ENCODE measurements at places on chromosomes 12 and 14.

- no peak for DNase-seq
Measured at GRCh38 chr12:7114851-7115250, 5.8 kb upstream of the C1RL start.

GRCh38 chr12:58412461-58413060 lies 471.2 kb downstream of the ATP23 start:
- DNase-seq: no peak

GRCh38 chr12:104216521-104216924 lies 944 bp downstream of the TXNRD1 start:
- no peak for DNase-seq

- no peak for DNase-seq
Measured at GRCh38 chr12:64139021-64139420, 83.1 kb downstream of the KICS2 start.

- DNase-seq: no peak
Measured at GRCh38 chr14:91246051-91246852, 1.7 kb upstream of the GPR68 start.

DNA sequence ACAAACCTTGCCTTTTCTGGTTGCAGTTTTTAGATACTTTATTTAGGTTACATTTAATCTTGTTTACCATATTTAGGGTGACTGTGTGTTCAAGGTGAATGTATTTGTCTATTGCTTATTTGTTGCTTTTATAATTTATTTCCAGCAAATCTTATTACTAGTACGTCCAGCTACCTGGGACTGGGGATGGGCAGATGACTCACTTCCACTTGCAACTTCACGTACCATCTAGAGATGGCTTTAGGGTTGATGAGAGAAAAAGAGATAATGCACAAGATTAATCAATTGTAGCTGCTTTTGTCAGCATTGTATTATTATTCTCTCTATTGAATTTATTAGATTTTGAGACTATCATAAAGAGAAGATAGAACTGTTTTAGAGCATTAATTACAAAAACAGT lies 5.1 kb downstream of the MIPOL1 start:
- no peak for DNase-seq

- no peak for DNase-seq
Measured at GRCh38 chr12:117240081-117240755, 49.9 kb upstream of the FBXO21 start.

GRCh38 chr12:29242921-29243431 lies 93.9 kb downstream of the FAR2 start:
- no peak for DNase-seq

GRCh38 chr12:72285861-72286260 lies 13.7 kb downstream of the TRHDE start:
- DNase-seq: no peak

DNA sequence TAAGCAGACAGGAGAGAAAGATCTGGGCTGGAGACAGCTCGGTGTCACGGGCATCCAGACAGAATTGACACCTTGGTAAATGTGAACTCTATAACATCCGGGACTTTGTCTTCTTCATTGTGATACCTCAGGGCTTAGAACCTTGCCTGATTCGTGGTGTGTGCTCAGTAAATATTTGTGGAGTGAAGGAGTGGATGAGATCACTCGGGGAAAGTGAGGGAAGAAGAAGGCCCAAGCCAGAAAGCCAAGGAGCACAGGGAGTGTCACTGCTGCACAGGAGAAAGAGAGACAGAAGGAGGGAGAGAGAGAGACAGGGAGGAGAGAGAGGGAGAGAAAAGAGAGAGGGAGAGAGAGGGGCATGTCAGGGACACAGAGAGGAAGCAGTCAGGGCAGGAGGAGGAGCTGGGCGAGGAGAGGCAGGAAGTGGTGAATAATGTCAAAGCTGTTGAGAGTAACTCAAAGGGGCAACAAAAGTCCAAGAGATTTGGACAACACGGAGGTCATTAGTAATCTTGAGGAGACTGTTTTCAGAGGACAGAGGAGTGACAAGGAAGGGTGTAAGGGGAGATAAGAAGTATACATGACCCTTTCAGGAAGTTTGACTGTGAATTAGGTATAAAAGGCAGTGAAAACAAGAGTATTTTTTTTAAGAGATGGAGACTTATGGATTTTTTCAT lies 141.6 kb upstream of the MAX start:
- no peak for DNase-seq

- peak; percentile 19 for DNase-seq
Measured at GRCh38 chr12:67710582-67710981, 62.0 kb downstream of the DYRK2 start.

DNA sequence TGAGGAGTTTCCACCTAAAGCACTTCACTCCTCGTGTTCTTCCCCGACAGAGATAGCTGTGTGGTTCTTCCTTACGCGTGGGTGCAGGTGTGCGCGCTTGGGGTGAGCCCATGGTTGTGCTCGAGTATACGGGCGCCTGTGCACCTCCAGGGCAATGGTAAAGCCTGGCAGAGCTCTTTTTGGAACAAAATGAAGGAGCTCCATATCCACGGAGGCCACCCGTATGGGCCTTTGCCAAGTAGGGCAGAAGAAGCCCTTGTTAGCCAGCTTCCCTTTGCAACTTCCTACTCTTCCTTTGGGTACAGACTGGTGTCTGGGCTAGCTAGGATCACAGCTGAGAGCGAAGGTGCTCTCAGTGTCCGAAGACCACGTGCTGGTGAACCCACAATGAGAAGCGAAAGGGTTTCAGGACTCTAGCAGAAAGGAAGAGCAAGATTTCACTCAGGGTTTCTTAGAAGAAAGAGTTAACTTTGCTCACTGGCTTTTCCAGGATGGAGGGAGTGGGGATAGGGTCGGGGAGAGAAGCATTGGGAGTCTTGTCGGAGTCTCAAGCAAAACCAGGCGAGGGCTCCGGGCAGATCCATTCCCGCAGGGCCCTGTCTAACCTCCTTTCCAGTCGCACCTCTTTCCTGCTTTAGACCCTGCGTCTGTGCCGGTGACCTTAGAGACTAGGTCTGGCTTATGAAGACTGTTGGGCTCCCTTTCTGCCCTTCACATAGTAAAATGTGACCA lies 960 bp upstream of the LRFN5 start:
- DNase-seq: peak; percentile 73

DNA sequence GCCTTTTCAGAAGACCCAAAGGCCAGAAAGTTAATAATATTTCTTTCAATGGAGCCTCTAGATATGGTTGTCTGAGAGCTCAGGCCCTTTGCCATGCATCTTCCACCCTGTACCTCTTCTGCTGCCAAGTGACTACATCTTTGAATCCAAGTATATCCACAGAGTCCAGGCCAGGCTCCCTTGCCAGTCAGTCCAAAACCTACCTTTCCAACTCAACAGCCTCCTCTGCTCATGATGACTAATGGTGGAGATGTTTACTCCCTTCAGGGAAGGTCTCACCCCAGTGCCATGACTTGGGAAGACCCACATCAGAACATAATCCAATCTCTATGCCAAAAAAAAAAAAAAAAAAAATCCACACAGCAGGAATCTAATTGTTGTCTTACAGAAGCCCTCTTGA lies 20.4 kb downstream of the TTC9 start:
- DNase-seq: no peak

GRCh38 chr12:5170844-5171243 lies 127.2 kb downstream of the KCNA5 start:
- no peak for DNase-seq

GRCh38 chr14:24861083-24861630 lies 188.8 kb downstream of the STXBP6 start:
- DNase-seq: no peak

DNA sequence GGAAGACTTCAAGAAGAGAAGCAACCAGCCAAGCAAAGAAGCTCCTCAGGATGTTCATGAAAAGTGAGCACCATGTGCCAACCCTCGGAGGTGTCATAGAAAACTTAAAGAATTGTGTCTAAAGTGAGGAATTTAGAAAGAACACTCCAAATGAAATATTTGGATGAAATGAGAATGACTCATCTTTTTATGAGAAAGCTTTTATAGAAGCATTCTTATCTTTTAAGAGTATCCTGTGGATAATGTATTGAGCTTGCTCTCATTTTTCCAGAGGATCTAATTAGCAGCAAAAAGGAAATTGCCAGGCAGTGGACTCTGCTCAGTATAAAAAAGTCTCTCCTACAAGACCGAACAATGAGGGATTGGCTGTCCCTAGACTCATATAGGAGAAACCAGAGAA lies 454.9 kb downstream of the LRIG3 start:
- DNase-seq: no peak

DNA sequence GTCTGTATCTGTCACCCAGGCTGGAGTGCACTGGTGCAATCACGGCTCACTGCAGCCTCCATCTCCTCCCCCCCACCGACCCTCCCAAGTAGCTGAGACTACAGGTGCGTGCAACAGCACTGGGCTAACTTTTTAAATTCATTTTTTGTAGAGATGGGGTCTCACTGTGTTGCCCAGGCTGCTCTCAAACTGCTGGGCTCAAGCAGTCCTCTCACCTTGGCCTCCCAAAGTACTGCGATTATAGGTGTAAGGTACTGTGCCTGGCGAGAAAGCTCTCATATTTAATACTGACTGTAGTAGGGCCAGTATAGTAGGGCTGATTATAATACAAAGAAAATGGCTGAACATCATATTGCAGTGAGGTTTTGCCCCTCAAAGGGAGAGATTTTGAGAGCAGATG lies 2.4 kb downstream of the RIC8B start:
- no peak for DNase-seq

- no peak for DNase-seq
Measured at GRCh38 chr12:127903146-127903545, 363.8 kb upstream of the TMEM132C start.

DNA sequence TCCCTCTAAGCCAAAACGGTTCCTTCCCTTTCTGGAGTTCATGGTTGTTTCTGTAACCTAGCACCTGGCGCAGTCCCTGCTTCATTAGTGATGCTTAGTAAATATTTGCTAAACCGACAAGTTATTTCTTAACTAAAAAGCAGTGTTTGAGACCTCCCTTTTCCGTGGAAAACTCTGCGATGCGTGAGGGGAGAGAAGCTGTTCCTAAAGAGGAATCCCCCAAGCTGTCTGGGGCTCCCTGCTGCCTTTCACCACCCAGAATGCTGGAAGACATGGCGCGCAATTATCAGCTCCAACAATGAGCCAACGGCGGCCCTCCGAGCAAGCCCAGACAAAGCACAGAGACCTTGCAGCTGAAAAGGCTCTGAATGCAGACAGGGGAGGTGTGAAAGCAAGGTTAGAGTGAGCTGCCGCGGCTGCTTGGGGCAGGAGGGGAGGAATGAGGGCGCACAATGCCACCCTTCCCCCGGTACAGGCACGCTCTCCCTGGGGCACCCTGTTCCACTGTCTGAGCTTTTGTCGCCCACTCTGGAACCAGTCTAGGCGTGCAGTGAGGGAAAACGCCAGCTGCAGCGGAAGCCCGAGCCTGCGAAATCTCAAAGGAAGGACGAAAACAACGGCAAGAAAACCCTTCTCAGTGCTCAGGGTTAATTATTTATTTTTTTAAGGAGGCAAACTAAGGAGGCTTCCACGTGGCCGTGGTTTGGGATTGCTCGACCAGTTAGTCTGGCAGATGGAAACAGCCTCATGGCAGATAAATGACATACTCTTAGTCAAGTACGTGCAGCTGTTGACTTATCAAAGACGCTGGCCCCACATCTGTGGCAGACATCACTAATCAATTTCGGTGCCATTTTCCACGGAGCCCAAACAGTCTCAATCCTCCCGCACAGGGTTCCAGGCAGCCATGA lies 66.3 kb downstream of the RBM19 start:
- DNase-seq: peak; percentile 19

DNA sequence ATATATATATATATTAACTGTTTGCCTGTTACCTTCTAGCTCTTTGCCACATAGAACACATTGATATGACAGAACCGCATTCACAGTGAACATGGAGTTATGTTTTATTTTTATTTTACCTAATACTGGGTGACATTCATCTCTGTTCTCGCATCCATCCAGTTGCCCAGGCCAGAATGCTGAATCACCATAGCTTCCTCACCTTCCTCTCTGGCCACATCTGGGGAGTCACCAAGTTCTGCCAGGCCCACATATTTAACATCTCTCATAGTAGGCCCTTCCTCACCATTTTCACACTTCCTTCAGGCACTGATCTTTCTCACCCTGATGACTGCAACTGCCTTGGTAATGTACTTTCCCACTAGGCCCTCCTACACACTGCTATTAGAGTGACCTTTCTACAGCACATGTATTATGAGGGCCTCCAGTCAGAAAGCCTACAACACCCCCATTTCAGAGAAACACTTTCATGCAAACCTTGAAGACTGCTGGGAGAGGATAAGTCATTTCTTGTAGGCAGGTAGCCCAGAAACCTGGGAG lies 106.8 kb downstream of the LGR5 start:
- DNase-seq: no peak

DNA sequence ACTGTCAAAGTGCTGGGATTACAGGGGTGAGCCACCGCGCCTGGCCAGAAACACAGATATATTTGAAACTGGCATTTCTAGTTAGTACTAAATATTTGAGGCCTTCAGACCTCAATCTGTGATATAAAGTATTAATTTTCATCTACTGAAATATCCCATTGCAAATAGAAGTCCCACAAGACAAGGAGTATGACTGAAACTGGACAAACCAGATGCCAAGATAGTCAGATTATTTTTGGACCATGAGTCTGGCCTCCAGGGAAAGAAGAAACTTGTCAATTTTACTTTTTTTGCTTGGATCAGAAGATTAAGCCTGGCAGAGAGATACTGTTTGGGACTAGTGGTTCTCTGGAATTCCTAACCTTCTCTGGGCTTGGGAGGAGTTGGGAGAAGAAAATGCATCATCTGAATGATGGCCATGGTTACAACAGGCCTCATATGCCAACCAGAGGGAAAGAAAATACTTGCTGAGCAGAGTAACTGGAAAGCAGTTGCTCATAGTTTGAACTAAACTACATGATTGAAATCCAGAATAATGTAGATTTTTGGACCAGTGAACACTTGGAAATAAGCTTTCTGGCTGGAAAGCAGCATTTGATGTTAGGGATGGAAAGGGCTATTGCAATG lies 2.9 kb upstream of the SMOC1 start:
- no peak for DNase-seq

DNA sequence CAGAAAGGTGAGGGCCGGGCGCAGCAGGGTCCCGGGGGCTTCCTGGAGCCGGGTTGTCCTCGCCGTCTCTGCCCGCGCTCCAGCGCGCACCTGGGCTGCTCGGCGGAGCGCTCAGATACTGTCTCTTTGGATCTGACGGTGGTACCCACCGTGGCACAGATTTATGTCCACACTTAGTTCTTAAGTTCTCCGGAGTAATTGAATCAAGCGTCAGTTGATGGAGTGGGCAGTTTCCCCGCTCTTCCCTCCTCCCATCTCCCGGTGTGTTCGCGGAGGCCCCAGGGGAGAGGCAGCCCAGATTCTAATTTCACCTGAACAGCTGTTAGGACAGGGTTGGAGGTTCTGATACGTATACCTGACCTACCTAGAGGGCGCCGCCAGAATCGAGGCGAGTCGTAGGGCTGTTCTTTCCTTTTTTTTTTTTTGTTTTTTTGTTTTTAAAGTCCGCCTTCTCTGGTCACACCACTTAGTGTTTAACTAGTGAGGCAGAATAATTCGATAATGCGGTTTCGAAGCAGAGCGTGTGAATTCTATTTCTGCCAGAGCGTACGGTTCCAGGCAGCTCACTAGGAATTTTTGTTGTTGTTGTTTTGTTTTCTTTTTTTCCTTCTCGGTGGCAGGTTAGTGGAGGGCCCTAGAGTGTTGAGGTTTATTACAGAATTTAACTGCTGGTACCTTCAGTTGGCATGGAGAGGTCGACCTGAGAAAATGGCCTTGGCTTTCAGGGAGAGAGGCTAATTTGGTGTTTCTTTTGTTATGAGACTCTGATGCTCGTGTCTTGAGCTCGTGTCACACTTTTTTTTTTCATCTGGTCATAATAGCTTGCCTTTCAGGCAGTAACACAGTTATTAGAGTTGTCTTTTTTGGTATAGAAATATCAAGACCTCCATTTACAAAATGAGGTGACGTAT lies 22.3 kb upstream of the GNS start:
- DNase-seq: no peak

Data from renal pelvis (tissue), 12 donors.